ENCODE measurements at places on chromosomes 4 and X.

- no peak for DNase-seq
Measured at GRCh38 chrX:129091097-129091496, 432.2 kb downstream of the SMARCA1 start.

- no peak for DNase-seq
Measured at GRCh38 chrX:118325453-118325852, 20.5 kb upstream of the WDR44 start.

GRCh38 chrX:24619647-24620046 lies 27.5 kb downstream of the PCYT1B start:
- DNase-seq: no peak

DNA sequence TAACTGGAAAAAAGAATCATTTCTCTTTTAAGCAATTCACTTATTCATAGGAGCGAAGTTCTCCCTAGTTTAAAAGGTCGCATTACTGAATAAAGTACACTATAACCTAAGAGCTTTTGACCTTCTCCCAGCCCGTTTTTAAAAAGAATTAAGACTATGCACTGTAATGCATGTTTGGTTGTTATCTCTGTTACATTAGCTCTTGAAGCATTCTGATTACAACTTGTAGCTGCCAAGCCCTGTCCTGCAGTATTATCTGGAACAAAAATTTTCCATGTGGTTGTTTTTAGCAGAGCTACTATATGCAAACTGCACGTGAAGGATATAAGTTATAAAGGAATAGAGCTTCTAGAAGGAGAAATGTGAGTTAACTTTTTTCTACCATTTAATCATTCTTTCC lies 8.1 kb downstream of the GAB1 start:
- no peak for DNase-seq

Data from stimulated activated CD8-positive, alpha-beta memory T cell treated with anti-CD3 and anti-CD28 coated beads, Interleukin-7, amount 100 ng/mL, for 24 hours (primary cell).